ENCODE measurements at places on chromosomes 2 and 18.

- DNase-seq = no peak
Measured at GRCh38 chr2:29376541-29376940, 261.3 kb downstream of the CLIP4 start.

DNA sequence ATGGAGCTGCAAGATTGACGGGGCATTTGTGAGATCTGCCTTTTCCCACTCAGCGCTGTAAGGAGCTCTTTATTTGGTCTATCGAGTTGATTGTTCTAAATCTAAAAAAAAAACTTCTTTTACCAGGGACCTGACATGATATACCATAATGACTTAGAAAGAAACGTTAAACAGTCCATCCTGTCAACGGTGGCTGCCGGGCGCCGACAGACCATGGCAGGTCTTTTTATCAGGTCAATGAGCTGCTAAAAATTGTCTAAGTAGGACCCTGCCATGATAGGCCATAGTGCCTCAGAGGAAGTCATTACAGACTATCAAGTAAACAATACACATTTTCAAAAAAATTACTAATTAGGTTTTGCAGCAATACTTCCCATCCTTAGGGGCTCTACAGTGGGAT is 87.9 kb downstream of the KLHL14 start:
- DNase-seq = no peak

GRCh38 chr18:36187193-36187825 is at the start of gene MOCOS:
TSS of gene MOCOS (plus strand) at chr18:36187497. CDS start at chr18:36187540, 43 bp downstream.
- DNase-seq = no peak

- DNase-seq = no peak
Measured at GRCh38 chr2:217523286-217523685, 479.5 kb downstream of the TNS1 start.

DNA sequence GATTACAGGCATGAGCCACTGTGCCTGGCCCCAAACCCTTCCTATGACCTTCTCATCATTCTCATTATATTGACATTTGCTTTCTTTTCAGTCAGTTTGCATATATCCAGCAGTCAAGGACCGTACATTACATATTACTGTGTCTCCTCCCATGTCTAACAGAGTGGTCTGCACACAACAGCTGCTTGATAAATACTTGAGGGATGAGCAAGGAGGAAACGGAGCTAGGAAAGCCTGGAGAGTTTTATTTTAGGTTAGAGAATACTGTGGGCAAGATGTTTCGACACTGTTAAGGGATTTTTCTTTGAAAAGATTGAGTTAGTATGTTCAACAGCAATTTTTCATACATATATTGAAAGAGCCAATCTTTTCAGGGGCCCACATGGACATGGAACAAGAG is 76.2 kb upstream of the CHRNA1 start:
- no peak for DNase-seq

DNA sequence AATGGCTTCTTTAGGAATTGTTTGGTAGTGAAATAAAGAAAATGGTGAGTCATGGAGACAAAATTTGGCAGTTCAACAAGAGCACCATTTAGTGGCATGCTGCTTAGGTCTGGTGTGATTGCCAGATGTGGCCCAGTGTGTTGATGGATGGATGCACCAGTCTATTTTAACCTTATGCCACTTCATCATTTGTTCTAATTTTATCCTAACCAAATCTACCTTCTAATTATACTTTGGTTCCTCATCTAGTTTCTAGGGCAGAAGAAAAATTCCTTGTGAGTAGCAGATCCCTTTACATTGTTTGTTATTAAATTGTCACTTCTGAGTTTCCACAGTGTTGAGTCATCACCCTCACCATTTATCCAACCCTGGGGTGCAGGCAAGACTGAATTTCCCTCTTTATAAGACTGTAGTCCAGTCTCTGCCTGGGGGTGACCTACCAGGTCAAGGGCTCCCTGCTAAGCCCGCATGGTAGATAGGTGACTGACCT is 32.5 kb downstream of the NABP1 start:
- no peak for DNase-seq

GRCh38 chr2:42298132-42298531 is 62.9 kb downstream of the COX7A2L start:
- no peak for DNase-seq

- DNase-seq = no peak
Measured at GRCh38 chr18:44229693-44230108, 451.0 kb upstream of the SETBP1 start.

- no peak for DNase-seq
Measured at GRCh38 chr2:96684883-96685576, 42.5 kb downstream of the FER1L5 start.

DNA sequence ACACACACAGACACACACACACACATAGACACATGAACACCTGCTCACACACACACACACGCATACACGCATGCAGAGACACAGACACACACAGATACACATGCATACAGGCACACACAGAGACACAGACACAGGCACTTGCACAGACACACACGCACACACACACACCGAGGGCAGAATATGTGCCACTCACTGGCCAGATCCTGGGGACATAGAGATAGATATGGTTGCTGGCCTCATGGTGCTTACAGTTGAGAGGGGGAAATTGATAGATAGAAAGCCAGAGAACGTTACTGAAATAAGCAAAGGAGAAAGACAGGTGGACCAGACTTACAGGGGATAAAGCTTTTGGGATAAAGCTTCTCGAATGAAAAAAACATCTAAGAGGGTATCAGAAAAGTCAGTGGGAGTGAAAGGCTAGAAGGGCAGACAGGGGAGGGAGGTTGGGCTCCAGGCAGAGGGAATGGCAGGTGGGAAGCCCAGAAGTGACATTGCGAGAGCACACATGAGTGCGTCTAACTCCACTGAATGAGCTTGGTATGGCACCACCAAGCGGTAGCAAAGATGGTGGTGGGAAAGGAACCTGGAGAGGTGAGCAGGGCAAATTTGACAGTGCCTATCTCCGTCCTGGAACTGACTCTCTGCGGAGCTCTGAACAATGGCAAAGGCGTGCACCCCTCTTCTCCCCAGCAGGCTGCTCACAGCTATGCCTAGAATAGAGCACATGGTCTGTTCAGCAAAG is 390.1 kb upstream of the TRIB2 start:
- DNase-seq = no peak

GRCh38 chr2:3535467-3535793 is 16.1 kb upstream of the ADI1 start:
- no peak for DNase-seq

DNA sequence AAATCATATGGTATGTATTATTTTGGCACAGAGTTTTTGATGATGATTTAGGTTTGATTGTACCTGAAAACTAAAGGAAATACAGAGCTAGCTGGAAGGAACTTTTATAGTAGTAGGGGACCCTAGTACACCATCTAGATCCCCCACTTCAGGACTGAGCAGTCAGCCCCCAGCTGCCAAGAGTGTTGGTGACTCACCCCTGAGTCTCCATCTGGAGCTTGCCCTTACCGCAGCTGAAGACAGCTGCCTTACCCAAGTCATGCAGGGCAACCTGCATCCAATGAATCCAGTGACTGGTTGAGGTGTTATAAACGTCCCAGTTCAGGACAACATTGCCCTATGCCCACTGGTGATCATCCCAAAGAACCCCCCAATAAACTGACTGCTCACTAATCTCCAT is 15.3 kb downstream of the PMS1 start:
- DNase-seq = no peak

DNA sequence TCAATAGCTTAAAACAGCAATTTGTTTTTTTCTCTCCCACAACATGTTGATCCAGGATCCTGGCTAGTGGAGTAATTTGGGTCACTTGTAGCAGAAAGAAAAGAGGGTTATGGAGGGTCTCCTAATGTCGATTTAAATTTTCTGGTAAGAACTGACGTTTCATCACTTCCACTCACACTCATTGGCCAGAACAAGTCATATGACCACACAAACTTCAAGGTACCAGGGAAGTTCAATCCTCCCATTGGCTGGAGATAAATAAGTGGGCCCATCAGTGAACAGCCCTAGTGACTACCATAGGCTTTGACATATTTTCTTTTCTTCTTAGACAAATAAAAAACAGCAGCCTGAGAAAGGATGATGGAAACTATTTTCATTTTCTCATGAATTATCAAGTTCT is 8.3 kb upstream of the TMEM131 start:
- DNase-seq = no peak

GRCh38 chr18:63578357-63578958 is 8.7 kb upstream of the SERPINB13 start:
- no peak for DNase-seq

- no peak for DNase-seq
Measured at GRCh38 chr2:239157269-239157668, 243.6 kb downstream of the HDAC4 start.

GRCh38 chr2:120497261-120497977 is 151.5 kb downstream of the INHBB start:
- no peak for DNase-seq

- DNase-seq = no peak
Measured at GRCh38 chr2:103605071-103605780, 843.4 kb downstream of the TMEM182 start.

GRCh38 chr2:159046966-159047365 is 78.5 kb downstream of the TANC1 start:
- DNase-seq = no peak

DNA sequence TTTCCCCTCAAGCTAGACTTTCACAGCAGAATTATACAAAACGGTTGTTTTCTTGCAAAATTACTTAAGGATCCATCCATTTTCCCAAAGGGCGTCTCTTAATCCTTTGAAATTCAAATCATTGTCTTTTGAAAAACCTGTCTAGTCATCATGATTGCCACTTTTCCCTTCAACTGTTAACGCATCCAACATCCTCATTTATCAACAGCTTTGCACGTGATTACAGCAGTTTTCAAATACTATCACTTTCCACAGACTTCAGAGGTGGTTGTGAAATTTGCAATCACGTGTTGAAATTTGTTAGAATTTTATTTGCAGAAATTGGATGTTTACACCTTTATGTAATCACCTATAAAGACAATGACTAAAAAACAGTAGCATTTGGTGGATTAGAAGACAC is 304.4 kb upstream of the SLC39A10 start:
- no peak for DNase-seq

- DNase-seq = no peak
Measured at GRCh38 chr2:156309167-156309566, 23.4 kb downstream of the NR4A2 start.

DNA sequence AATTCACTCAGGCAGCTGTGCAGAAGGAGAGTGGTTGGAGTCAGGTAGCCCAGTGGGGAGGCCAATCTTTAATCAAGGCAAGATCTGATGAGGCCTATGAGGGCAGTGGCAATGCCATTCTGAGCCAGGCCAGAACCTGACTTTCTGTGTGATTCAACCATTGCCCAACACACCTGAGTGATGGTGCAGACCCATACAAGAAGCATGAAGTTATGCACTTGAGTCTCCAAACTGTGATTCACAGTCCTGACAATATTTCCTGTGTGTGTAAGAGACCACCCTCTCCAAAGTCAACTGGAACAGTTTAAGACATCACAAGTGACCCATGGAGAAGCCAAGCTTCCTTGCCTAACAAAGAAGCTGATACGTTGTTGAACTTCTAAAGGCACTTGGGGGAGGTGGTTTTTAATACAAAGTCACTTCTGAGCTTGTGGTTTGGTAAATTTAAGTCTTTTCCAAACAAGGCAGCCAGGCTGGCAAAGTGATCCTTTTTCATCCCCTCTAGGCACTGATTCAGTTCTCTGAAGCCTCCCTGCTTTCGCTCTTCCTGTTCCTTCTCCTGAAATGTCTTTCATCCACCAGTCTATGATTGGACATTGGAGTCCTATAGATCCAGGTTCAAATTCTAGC is 49.0 kb downstream of the VSNL1 start:
- DNase-seq = no peak

GRCh38 chr2:108607706-108608301 is 73.5 kb downstream of the LIMS1 start:
- DNase-seq = peak; percentile 47

DNA sequence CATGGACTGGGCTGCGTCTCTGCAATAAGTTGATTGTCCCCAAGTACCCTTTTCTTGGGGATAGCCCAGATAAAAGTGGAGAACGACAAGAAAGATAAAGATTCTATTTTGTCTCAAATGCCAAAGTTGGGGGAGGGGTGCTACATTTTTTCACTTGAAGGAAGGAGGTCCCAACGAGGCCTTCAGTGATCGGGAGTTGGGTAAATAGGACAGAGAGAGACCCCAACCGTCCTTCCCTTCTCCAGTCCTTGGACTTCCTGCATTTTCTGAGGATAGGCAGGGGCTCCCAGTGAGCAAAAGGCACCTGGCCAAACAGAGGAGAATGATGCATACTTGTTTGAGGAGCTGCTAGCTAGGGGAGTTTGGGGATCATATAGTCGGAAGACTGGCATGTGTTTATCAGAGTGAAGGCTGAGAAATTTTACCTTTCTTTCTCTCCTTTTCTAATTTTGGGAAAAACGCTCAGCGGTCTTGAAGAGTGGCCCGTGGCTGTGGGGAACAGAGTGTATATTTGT is 3.5 kb upstream of the EN1 start:
- no peak for DNase-seq

DNA sequence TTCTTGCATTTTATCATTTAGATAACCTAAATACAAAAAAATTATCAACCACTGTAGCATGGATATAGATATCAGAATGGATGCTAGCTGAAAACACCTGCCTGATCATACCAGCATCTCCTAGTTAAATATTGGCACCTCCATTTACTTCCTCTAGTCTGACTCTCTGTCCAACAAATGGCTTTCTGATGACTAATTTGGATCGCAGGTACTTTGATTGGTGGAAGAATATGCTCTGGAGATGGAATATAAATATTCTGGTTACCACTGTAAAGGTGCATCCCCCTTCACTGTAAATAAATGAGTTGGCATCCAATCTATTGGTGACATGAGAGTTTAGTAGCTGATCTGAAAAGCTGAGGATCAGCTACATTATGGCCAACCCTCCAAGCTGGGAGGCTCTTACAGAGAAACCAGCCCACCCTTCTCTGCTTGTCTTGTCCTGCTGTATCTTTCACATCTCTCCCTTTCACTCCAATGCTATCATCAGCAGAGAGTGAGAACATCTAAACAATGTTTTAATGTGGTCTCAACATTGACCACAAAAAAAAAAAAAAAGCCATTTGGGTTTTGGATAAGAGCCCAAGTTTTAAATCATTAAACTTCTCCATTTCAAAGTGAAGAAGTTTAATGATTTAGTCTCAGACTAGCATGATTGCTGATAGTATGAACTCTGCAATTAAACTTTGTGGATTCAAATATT is 90.5 kb downstream of the PMAIP1 start:
- DNase-seq = no peak

GRCh38 chr2:128177315-128177714 is 86.3 kb downstream of the UGGT1 start:
- DNase-seq = no peak

GRCh38 chr18:57446322-57446721 is 11.1 kb downstream of the ONECUT2 start:
- no peak for DNase-seq

GRCh38 chr2:17961789-17962188 is 83.3 kb downstream of the KCNS3 start:
- DNase-seq = no peak

DNA sequence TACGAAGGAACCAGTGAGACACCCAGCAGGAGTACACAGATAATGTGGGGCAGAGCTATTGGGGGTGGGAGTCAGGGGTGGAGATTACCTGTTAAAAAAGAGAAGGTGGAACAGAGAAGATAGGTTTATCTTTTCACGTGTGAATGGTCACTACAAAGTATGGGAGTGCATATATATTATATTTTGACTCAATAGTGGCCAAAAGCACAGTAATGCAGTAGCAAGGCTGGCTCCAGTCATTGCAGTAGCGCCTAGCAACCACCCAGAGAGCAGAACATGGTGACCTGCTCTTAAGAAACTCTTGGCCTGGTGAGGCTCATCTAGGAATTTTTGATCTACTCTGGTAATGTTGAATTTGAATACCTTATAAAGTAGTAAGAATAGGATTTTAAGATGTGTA is 1.0 kb downstream of the IMPACT start:
- no peak for DNase-seq

GRCh38 chr2:228535396-228535795 is 353.9 kb upstream of the SPHKAP start:
- DNase-seq = no peak

Measured in activated CD4-positive, alpha-beta T cell treated with anti-CD3 and anti-CD28 coated beads, Interleukin-2, amount 50 U/mL, for 4 hours (primary cell).